ENCODE measurements at places on chromosomes 11 and 22.

DNA sequence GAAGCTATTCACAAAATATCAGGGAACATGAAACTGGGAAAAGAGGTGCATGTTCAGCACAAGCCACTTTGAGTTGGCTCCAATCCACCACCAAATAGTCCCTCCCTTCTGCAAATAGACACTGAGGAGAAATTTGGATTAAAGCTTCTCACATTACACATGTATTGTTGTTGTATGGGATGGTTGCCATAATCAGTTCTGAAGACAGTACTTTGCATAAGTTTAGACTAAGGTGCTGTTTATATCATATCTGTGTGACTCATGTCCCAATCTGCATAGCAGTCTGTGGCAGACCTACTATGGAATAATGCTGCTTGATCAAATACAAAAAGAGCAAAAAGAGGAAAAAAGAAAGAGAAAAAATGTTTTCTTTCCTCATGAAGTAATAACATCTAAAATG lies 376.7 kb upstream of the DDI1 start:
- no peak for DNase-seq

DNA sequence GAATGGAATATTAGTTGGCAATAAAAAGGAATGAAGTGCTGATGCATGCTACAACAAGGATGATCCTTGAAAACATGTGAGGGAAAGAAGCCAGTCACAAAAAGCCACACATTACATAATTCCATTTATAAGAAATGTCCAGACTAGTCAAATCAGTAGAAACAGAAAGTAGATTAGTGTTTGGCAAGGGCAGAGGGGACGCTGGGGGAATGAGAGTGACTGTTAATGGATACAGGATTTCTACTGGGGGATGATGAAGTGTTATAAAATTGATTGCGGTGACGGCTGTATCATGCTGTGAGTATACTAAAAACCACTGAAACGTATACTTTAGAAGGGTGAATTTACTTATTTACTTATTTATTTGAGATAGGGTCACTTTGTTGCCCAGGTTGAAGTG lies 57.9 kb downstream of the C11orf58 start:
- DNase-seq: no peak

- DNase-seq: no peak
Observed at GRCh38 chr11:2194877-2195755, 23.5 kb upstream of the TH start.

- no peak for DNase-seq
Observed at GRCh38 chr11:1893581-1894359, 2.1 kb upstream of the PRR33 start.

GRCh38 chr22:24486501-24486921 lies 8.6 kb upstream of the UPB1 start:
- no peak for DNase-seq

- no peak for DNase-seq
Observed at GRCh38 chr11:80948781-80949180, 1508.0 kb upstream of the TENM4 start.

DNA sequence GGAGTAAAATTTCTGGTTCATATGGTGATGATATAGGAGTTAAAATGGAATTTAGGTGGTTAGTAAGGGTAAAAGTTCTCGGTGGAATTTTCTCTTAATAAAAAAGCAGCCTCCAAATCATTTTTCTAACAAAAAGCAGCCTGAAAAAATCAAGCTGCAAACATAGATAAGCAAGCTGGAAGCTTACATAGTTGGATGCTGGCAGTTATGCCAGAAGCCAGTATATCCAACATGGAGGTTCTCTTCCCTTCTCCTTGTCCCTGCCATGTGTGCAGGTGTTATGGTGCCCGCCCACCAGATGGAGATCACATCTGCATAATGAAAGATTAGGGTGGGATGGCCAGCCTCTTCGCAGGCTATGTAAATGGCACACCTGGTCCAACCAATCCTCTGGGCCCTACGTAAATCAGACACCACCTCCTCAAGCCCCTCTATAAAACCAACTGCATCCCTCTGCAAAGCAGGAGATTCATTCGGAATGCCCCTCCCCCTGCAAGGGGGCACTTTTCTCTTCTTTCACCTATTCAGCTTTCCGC lies 22.4 kb downstream of the PIWIL3 start:
- DNase-seq: no peak

- no peak for DNase-seq
Observed at GRCh38 chr11:133038850-133039249, 493.5 kb downstream of the OPCML start.

GRCh38 chr11:66112601-66113499 lies 42.8 kb downstream of the PACS1 start:
- DNase-seq: no peak

GRCh38 chr11:88535916-88536547 lies 198.5 kb upstream of the CTSC start:
- no peak for DNase-seq

GRCh38 chr11:69669486-69669885 lies 5.7 kb downstream of the LTO1 start:
- no peak for DNase-seq

GRCh38 chr22:43100225-43100624 lies 10.3 kb upstream of the BIK start:
- DNase-seq: no peak

- no peak for DNase-seq
Observed at GRCh38 chr11:17845431-17845881, 110.9 kb downstream of the KCNC1 start.

DNA sequence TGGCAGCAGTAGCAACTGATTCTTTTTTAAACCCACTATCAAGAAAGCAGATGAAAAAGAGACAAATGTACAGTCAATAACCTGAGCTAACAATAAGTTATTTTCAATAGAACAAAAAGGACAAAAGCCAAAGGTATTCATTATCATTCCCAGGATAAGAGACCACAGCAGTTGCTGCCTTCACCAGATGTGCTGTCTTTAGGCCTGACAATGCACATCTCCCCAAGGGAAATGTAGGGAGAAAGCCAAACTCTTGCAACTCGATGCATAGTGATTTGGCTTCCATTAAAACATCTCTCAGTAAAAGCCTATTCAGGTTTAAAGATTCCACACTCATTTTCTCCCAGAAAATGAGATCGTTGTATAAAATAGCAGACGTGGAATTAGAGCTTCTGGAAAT lies 210.7 kb downstream of the METTL15 start:
- no peak for DNase-seq

DNA sequence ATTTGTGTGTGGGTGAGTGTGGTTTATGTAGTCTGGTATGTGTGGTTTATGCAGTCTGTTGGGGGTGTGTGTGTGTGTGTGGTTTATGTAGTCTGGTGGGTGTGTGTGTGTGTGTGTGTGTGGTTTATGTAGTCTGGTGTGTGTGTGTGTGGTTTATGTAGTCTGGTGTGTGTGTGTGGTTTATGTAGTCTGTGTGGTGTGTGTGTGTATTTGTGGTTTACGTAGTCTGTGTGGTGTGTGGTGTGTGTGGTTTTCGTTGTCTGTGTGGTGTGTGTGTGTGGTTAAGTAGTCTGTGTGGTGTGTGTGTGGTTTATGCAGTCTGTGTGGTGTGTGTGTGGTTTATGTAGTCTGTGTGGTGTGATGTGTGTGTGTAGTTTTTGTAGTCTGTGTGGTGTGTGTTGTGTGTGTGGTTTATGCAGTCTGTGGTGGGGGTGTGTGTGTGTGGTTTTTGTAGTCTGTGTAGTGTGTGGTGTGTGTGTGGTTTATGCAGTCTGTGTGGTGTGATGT lies 26.2 kb upstream of the PARVG start:
- DNase-seq: no peak

GRCh38 chr11:4146070-4146771 lies 51.6 kb downstream of the RRM1 start:
- no peak for DNase-seq

GRCh38 chr11:114197799-114198500 lies 98.2 kb upstream of the NNMT start:
- DNase-seq: no peak

- no peak for DNase-seq
Observed at GRCh38 chr11:6523253-6523652, 26.2 kb downstream of the DNHD1 start.

DNA sequence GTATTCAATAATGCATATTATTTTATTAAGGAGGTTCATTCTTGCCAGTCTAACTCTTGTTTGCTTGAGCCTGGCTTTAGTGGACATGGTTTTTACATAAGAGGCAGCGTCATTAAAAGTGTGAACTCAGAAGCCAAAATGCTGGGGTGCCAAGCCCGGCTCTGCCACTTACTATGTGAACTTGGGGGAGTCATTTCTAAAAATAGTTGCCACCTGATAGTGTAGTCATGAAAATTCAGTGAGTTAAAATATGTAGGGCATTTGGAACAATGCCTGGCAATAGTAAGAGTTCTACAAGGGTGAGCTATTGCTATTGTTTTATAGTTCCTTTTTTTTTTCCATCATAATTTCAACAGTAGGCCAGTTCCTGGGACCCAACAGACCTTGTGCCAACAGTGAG lies 49.9 kb downstream of the TENM4 start:
- no peak for DNase-seq

GRCh38 chr22:46453006-46453828 lies 84.2 kb downstream of the CELSR1 start:
- no peak for DNase-seq

GRCh38 chr11:57248780-57249383 lies 11.8 kb upstream of the APLNR start:
- no peak for DNase-seq

DNA sequence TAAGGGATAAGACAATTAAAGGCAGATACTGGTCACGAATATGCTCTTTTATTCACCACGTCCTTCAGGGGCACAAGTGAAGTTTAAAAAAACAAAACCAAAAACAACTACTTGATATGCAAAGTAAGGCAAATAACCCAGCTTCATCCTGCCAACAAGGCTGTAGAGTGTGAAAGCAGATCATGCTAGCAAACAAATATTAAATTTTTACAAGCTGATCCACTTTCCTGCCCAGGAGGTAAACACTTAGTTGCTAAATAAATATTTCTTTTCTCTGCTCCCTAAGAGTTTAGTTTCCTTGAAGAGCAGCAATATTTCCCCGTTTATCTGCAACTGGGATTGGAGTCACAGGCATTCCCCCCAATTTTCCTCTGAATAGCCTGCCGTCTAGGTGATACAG lies 300.2 kb downstream of the LARGE1 start:
- no peak for DNase-seq

- DNase-seq: no peak
Observed at GRCh38 chr11:42337786-42338455, 878.5 kb upstream of the LRRC4C start.

GRCh38 chr11:70312401-70313357 lies 42.2 kb downstream of the PPFIA1 start:
- DNase-seq: no peak

DNA sequence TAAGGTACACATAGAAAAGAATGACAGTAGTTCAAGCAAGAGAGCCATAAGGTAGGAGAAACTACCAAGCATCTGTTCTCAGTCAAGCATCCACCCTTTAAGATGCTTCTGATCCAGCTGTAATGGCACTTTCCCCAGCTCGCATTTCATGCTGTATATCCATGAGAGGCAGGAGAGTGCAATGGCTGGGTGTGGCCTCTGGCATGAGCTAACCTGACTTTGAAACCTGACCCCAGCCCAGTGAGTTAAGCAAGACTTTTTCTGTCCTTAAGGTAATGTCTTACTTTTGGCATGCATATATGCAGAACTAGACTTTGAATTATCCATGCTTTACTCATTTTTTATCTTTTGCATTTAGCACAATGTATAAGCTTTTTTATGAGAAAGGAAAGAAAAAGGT lies 79.8 kb upstream of the CNTN5 start:
- DNase-seq: no peak

DNA sequence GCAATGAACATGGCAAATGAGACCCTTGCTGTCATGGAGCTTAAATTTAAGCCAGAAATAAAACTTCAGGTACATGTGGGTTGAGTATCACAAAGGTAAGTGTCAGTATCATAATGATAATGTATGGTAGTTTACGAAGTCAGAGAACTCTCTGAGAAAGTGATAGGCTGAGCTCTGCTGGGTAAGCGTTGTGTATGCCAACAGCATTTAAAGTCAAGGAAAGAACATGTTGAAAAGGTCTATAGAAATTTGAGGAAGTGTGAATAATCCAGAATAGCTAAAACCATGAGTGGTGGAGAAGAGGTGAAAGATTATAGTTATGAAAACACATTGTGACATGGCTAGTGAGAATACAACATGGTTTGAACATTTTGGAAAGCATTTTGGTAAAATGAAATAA lies 17.4 kb upstream of the CTSC start:
- DNase-seq: no peak

DNA sequence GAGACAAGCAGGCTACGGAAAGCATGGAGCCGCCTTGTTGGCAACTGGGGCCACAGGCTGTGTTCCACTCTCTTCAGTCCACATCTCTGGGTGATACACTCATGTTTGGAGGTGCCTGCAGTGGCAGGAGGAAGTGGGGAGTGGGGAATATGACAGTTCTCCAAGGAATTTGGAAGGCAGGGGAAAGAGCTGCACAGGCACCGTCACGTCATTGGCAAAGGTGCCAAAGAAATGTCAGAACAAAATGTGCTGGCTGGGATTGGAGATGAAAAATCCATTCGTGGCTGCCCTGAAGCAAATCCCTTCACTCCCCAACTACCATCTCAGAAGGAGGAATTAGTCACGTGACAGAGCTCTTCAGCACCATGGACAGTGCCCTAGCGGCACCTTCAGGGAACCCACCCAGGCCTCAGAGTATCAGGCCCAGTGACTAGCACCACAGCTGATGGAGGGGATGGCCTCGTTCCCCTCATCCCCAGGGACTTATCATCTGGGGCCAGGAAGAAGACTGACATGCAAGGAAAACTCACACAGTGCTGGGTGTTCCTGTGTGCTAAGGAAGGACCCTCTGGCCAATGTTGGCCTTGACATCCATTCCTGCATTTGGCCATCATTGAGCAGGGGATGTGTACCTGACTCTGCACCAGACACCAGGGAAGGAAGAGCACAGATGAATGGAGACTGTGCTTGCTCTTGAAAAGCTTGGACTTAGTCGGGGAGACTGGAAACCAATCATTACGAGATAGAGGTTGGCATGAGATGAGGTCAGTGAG lies 48.5 kb upstream of the PRDM11 start:
- DNase-seq: no peak

GRCh38 chr22:31616315-31616980 lies 45.6 kb downstream of the PISD start:
- no peak for DNase-seq

DNA sequence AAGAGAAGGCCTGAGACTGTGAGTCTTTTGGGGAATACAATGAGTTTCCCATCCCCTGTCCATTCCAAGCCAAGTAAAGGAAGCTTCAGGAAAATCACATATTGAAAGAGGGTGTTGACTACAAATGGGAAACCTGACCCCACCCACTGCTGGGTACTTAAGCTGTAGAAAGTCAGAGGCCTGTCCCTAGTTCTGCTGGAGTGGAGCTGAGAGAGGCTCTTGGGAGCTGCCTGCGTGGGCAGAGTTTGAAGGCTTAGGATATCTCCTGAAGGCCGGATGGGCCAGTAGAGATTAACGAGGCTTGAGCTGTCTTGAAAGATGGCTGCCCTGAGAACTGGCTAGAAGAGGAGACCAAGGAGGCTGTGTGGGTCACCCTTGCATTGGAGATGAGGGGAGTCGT lies 176.2 kb upstream of the NECTIN1 start:
- DNase-seq: no peak

DNA sequence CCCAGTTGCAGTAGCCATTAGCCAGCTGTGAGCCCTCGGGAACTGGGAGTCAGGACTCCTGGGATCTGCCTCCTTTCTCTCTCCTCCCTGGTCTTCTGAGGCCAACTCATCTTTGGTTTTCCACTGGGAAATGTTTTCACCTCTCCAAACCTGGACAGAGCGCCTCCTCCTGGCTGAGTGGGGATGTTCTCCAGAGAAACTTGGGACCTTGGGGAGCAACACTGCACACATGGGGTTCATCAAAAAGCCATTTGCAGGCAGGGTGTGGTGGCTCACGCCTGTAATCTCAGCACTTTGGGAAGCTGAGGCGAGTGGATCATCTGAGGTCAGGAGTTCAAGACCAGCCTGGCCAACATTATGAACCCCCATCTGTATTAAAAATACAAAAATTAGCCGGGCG lies 145.4 kb downstream of the NECTIN1 start:
- DNase-seq: no peak

All from activated gamma-delta T cell (primary cell).